ENCODE measurements at places on chromosomes 2 and 18. TPM values are rescaled to one million over a fixed set of nuclear protein-coding genes. Genes with fewer than 3 reads are reported as not detected.

Gene TUBB8B
- not detected for total RNA-seq

Gene TXNDC2
- total RNA-seq = not detected

Gene SP9
- total RNA-seq = not detected

Gene SCG2
- total RNA-seq = not detected

Gene GCKR
- not detected for total RNA-seq

- no peaks in the 10 kb centered on the region for H3K27me3 ChIP-seq
- peak; percentile 52 for DNase-seq
- H3K4me3 ChIP-seq = peak overlapping the region; percentile 91
- peak overlapping the region; percentile 77 for H3K27ac ChIP-seq
- peaks cover 80% of the 10 kb centered on the region for H3K4me1 ChIP-seq
- H3K36me3 ChIP-seq = peaks cover 5% of the 10 kb centered on the region
These were observed 4.6 kb downstream of the MBP start for GRCh38 chr18:77127769-77128671.

GRCh38 chr2:221850076-221850475 is 278.0 kb upstream of the EPHA4 start:
- no peak overlapping the region for H3K27ac ChIP-seq
- no peaks in the 10 kb centered on the region for H3K4me1 ChIP-seq
- H3K27me3 ChIP-seq = no peaks in the 10 kb centered on the region
- no peaks in the 10 kb centered on the region for H3K36me3 ChIP-seq

- no peaks in the 10 kb centered on the region for H3K4me1 ChIP-seq
- H3K27me3 ChIP-seq = no peaks in the 10 kb centered on the region
- no peaks in the 10 kb centered on the region for H3K36me3 ChIP-seq
- DNase-seq = no peak
- no peak overlapping the region for H3K27ac ChIP-seq
These were observed 193.8 kb downstream of the GULP1 start for GRCh38 chr2:188485496-188485895.

GRCh38 chr2:70918016-70918415 is 17.7 kb upstream of the ATP6V1B1 start:
- H3K4me3 ChIP-seq = no peak overlapping the region
- no peak for DNase-seq
- no peak overlapping the region for H3K27ac ChIP-seq

GRCh38 chr18:25503567-25504081 is 151.7 kb upstream of the ZNF521 start:
- no peak overlapping the region for H3K4me3 ChIP-seq
- H3K36me3 ChIP-seq = no peaks in the 10 kb centered on the region
- no peaks in the 10 kb centered on the region for H3K4me1 ChIP-seq
- no peak for DNase-seq
- H3K27ac ChIP-seq = no peak overlapping the region

GRCh38 chr2:113131352-113132185 is 4.2 kb downstream of the IL1RN start:
- H3K4me1 ChIP-seq = no peaks in the 10 kb centered on the region
- H3K27me3 ChIP-seq = no peaks in the 10 kb centered on the region
- H3K27ac ChIP-seq = no peak overlapping the region
- H3K36me3 ChIP-seq = no peaks in the 10 kb centered on the region

- H3K27ac ChIP-seq = no peak overlapping the region
- DNase-seq = no peak
- H3K4me3 ChIP-seq = no peak overlapping the region
- no peaks in the 10 kb centered on the region for H3K4me1 ChIP-seq
- peaks cover 14% of the 10 kb centered on the region for H3K27me3 ChIP-seq
These were observed 44.7 kb downstream of the MC5R start for GRCh38 chr18:13868501-13869271.

DNA sequence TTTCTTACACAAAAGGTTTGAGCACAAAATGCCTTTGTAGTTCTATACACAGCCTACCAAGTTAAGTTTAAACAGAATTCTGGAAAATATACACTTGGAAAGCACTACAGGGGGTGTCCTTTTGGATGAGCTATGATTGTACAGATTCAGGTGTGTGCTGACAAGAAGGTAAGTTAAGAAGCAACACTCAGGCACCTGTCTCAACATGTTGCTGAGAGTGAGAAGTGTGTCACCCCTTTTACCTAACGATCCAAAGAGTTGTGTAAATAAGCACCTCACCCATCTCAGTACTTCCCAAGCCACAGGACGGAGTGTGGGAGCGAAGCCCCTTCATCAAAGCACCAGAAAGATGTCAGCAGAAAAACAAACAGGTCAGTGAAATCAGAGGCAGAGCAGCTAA is 109.5 kb upstream of the DAPL1 start:
- no peak for DNase-seq
- no peaks in the 10 kb centered on the region for H3K4me1 ChIP-seq
- H3K4me3 ChIP-seq = no peak overlapping the region
- no peaks in the 10 kb centered on the region for H3K36me3 ChIP-seq

GRCh38 chr2:159797543-159798375 is at the start of gene CD302:
TSS of gene CD302 (minus strand) at chr2:159798208. CDS start at chr2:159798198, 10 bp downstream.
- H3K4me1 ChIP-seq = peaks cover 11% of the 10 kb centered on the region
- DNase-seq = peak; percentile 17
- peaks cover 8% of the 10 kb centered on the region for H3K27me3 ChIP-seq

- no peak for DNase-seq
- H3K27ac ChIP-seq = no peak overlapping the region
- no peak overlapping the region for H3K4me3 ChIP-seq
- no peaks in the 10 kb centered on the region for H3K4me1 ChIP-seq
- H3K27me3 ChIP-seq = no peaks in the 10 kb centered on the region
These were observed 389.3 kb downstream of the IRS1 start for GRCh38 chr2:226410247-226410835.

DNA sequence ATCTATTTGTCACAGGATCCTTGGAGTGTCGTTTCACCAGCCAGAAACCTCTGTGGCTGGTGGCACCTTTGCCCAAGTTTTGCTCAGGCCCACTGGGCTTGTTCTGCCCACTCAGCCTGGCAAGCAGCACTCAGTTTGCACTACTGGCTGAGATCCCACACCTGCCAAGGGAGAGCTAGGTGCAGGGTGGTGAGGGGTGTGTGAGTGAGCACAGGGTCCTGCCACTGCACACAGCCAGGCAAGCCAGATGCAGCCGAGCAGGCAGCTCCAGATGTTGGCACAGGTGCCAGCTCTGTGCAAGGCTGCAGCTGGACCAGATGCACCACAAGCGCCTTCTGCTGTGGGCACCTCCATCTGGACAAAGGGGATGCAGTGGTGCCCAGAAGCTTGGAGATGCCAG is 281.7 kb upstream of the UBE2E3 start:
- H3K4me3 ChIP-seq = no peak overlapping the region
- no peaks in the 10 kb centered on the region for H3K36me3 ChIP-seq
- no peak overlapping the region for H3K27ac ChIP-seq
- H3K4me1 ChIP-seq = no peaks in the 10 kb centered on the region
- no peak for DNase-seq
- H3K27me3 ChIP-seq = no peaks in the 10 kb centered on the region

- H3K4me1 ChIP-seq = no peaks in the 10 kb centered on the region
- no peaks in the 10 kb centered on the region for H3K36me3 ChIP-seq
- H3K27me3 ChIP-seq = peaks cover 3% of the 10 kb centered on the region
- H3K27ac ChIP-seq = no peak overlapping the region
- no peak overlapping the region for H3K4me3 ChIP-seq
These were observed 44.2 kb downstream of the TACR1 start for GRCh38 chr2:75155115-75155514.

DNA sequence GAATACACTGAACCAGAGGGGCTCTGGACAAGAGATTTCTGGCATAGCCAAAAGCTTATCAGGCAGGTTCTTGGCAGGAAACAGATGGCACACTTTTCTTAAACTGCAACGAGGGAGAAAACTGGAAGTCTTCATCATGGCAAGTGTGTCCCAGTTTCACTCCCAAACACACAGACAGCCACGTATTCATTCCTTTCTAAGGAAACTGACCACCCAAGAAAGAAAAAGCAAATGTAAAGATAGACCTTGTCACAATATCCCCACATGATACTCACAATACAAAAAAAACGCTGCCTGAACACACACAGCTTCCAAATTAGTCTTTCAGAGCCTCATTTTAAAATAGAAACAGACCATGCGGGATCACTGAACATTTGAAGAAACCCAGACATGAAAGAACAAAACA is 40.6 kb upstream of the RTTN start:
- H3K27ac ChIP-seq = no peak overlapping the region
- no peak overlapping the region for H3K4me3 ChIP-seq
- no peaks in the 10 kb centered on the region for H3K36me3 ChIP-seq
- no peak for DNase-seq
- no peaks in the 10 kb centered on the region for H3K4me1 ChIP-seq
- peaks cover 1% of the 10 kb centered on the region for H3K27me3 ChIP-seq
